ENCODE measurements at places on chromosomes 7 and 10. TPM values are rescaled to one million over a fixed set of nuclear protein-coding genes. Genes with fewer than 3 reads are reported as not detected.

Gene ANKRD61
- 0.29 TPM for total RNA-seq

DNA sequence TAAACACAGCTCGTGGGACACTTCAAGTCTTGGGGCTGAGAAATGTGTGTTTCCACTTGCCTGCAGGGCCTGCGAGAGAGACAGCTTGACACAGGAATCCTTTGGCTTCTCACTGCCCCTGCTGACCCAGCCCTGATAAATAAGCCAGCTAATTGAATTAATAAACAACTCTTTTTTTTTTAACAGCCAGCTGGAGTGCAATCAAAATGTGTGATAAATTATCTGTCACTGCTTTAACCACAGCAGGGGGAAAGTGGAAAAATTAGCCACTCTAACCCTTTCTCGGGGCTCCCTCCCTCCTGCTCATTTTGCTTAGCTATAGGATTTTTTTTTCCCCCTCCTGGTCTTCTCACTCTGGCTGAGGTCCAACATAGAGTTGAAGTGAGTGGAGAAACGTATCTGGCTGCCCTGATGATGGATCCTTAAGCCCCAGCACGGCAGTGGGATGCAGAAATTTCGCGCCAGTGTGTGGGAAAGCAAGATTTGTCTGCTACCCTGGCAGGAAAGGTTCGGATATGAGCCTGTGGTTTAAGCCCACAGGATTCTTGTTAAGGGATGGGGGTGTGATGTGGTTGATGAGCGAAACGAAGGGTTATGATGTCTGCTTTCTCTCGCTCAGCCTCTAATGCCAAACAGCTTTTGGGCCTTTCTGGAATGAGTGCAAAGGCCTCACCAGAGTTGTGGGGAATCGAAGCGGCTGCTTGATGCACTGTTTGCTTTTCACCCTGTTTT is 173.8 kb downstream of the TRIL start:
- no peak overlapping the region for H3K4me3 ChIP-seq
- H3K27me3 ChIP-seq = no peaks in the 10 kb centered on the region
- H3K36me3 ChIP-seq = no peaks in the 10 kb centered on the region

Gene COMTD1
- total RNA-seq = 18.6 TPM

Gene TCERG1L
- not detected for total RNA-seq

DNA sequence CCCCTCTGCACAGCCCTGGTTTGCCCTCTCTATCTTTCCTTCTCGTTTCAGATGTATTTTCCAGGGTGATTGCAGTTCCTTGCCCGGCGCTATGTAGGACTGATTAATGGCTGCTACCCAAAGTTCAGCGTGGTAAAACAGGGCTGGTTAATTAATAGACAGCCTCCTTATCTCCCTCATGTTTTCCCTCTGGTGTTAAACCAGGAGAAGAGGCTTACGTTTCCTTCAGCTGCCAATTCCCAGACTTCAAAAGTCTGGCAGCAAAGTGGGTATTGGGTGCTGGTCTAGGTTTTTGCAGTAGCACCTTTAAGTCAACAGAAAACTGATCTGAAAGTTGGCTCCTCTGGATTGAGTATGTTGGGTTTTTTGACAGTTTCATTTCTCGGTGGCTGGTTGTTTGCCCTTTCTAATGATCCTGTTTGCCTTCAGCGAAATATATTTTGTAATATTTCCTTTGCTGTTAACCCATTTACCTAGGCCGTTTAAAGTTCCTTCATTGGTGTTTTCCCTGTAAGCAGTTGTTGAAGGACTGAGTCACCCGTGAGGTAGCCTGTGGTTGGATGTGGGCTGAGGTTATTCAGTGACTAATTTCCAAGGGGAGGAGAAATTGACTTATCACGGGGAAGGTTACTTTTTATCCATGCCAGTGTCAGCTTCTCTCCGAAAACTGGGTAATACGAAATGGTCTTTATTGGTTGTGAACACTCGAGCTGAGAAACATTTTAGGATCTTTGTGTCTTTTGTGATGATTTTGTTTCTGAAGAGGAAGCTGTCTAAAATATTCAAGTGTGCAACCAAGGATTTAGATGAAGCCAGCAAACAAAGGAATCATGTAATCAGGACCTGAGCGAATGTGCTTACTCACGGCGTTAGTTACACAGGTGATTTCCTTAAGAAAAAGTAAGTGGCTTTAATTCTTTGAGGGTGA is 257.2 kb downstream of the KIAA1217 start:
- no peaks in the 10 kb centered on the region for H3K36me3 ChIP-seq
- peak overlapping the region; percentile 74 for H3K27ac ChIP-seq
- H3K27me3 ChIP-seq = no peaks in the 10 kb centered on the region
- no peak for DNase-seq
- no peaks in the 10 kb centered on the region for H3K4me1 ChIP-seq

- peaks cover 14% of the 10 kb centered on the region for H3K27me3 ChIP-seq
- no peak for DNase-seq
- H3K4me1 ChIP-seq = no peaks in the 10 kb centered on the region
- H3K36me3 ChIP-seq = no peaks in the 10 kb centered on the region
Observed at GRCh38 chr7:156031679-156032478, 219.6 kb upstream of the SHH start.

GRCh38 chr7:113698556-113699220 is 220.1 kb downstream of the PPP1R3A start:
- H3K4me3 ChIP-seq = no peak overlapping the region
- peak; percentile 14 for DNase-seq
- no peaks in the 10 kb centered on the region for H3K36me3 ChIP-seq
- H3K27me3 ChIP-seq = no peaks in the 10 kb centered on the region

Gene FAM241B
- 9.3 TPM for total RNA-seq

Gene NPY4R
- total RNA-seq = 0.58 TPM

GRCh38 chr7:116393654-116394053 is 105.9 kb upstream of the CAV2 start:
- no peaks in the 10 kb centered on the region for H3K27me3 ChIP-seq
- H3K4me3 ChIP-seq = no peak overlapping the region
- DNase-seq = no peak
- H3K36me3 ChIP-seq = no peaks in the 10 kb centered on the region

GRCh38 chr10:20582041-20582440 is 315.1 kb downstream of the NEBL start:
- DNase-seq = no peak
- no peaks in the 10 kb centered on the region for H3K4me1 ChIP-seq
- no peak overlapping the region for H3K27ac ChIP-seq
- H3K36me3 ChIP-seq = no peaks in the 10 kb centered on the region
- H3K27me3 ChIP-seq = no peaks in the 10 kb centered on the region
- no peak overlapping the region for H3K4me3 ChIP-seq

Gene MRPL32
- 53.3 TPM for total RNA-seq

DNA sequence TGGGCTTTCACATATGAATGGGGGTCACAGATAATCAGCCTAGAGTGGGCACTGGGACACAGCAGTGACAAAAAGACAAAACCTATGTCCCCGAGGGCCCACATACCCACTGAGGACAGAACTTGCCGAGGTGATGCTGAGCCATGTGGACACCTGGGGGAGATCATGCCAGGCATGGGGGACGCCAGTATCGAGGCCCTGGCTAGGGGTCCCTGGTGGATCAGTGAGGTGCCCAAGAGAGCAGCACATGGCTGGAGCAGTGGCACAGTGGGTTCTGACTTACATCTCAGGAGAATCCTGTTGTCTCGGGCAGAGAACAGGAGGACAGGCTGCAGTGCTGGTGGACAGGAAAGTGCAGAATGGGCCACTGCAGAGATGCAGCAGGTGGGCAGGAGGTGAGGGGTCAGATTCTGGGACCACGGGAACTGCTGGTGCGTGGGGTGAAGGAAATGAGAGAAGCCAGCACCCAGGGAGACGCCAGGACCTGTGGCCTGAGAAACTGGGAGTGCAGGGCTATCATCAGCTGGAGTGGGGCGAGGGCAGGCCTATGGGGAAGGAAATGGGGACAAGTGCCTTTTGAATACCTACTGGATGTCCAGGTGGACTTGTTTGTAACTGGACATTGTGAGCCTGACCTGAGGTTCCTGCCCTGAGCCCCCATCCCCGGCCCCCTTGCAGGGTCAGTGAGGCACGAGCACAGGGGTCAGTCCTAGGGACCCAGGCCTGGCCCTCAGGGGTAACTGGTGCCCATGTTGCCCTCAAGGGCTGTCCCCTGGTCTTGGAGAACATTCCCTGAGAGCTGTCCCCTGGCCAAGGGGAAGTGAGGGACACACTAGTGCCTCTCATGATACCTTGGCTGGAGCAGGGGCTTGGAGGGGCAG is 91.2 kb upstream of the RET start:
- no peak for DNase-seq
- no peaks in the 10 kb centered on the region for H3K27me3 ChIP-seq
- no peaks in the 10 kb centered on the region for H3K36me3 ChIP-seq

DNA sequence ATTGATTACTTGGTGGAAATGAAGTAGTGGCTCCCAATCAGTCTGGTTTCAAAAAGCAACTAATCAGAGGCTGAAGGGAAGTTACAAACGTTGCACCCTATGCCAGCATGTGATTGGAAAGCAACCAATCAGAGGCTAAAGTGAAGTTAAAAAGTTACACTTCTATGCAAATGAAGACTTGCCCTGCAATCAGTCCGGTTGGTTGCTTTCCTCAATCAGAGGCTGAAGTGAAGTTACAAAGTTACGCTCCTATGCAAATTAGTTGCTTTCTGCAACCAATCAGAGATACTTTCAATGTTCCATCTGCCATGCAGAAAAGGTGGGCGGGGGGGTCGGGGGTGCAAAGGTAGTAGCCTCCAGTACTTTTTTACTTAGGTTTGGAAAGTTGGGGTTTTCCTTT is 1077.1 kb downstream of the TYW1 start:
- no peaks in the 10 kb centered on the region for H3K27me3 ChIP-seq
- no peak for DNase-seq
- H3K4me3 ChIP-seq = no peak overlapping the region
- no peaks in the 10 kb centered on the region for H3K36me3 ChIP-seq
- no peak overlapping the region for H3K27ac ChIP-seq
- no peaks in the 10 kb centered on the region for H3K4me1 ChIP-seq

- no peak overlapping the region for H3K27ac ChIP-seq
- no peak for DNase-seq
- no peaks in the 10 kb centered on the region for H3K36me3 ChIP-seq
- no peaks in the 10 kb centered on the region for H3K27me3 ChIP-seq
- no peak overlapping the region for H3K4me3 ChIP-seq
- no peaks in the 10 kb centered on the region for H3K4me1 ChIP-seq
Observed at GRCh38 chr10:8840356-8840755, 785.9 kb downstream of the GATA3 start.

GRCh38 chr7:8423057-8423456 is 10.4 kb upstream of the NXPH1 start:
- H3K4me1 ChIP-seq = no peaks in the 10 kb centered on the region
- no peak overlapping the region for H3K27ac ChIP-seq
- H3K4me3 ChIP-seq = no peak overlapping the region
- no peak for DNase-seq
- H3K27me3 ChIP-seq = peaks cover 5% of the 10 kb centered on the region

- no peak for DNase-seq
- H3K36me3 ChIP-seq = no peaks in the 10 kb centered on the region
- no peak overlapping the region for H3K27ac ChIP-seq
- H3K4me3 ChIP-seq = no peak overlapping the region
Observed at GRCh38 chr7:7996568-7996967, 28.0 kb downstream of the GLCCI1 start.

- H3K4me3 ChIP-seq = no peak overlapping the region
- H3K4me1 ChIP-seq = no peaks in the 10 kb centered on the region
- H3K36me3 ChIP-seq = no peaks in the 10 kb centered on the region
- no peaks in the 10 kb centered on the region for H3K27me3 ChIP-seq
Observed at GRCh38 chr7:42740408-42740807, 171.5 kb downstream of the C7orf25 start.

DNA sequence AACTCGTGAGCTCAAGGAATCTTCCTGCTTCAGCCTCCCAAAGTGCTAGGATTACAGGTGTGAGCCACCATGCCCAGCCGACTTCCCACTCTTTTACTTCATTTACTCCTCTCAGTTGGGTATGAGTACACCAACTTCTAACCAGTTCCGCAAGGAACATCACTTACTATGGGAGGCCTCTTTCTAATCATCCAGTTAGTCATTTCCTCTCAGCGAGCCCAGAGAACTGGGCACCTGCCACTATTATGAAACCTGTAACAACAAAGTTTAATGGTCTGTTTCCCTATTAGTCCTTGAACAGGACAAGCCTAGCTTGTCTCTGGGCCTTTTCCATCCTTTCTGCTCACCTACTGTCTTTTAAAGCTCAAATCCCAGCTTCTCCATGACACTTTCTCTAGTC is 88.8 kb downstream of the DNMBP start:
- H3K27me3 ChIP-seq = no peaks in the 10 kb centered on the region
- H3K36me3 ChIP-seq = no peaks in the 10 kb centered on the region
- no peak for DNase-seq
- no peak overlapping the region for H3K4me3 ChIP-seq

Gene MICU1
- total RNA-seq = 54.0 TPM

Data from left lung (tissue), 14 donors.